Right cardiac atrium (tissue), 5 donors: ENCODE measurements at places on chromosomes 13 and 19. TPM values are rescaled to one million over a fixed set of nuclear protein-coding genes. Genes with fewer than 3 reads are reported as not detected.
A peak's percentile ranks its signal among the peaks of the same experiment; 100 is the strongest.

The ZNF480 gene
- total RNA-seq: 17.3 TPM

The AP1M2 gene
- total RNA-seq: not detected

The PSG11 gene
- not detected for total RNA-seq

DNA sequence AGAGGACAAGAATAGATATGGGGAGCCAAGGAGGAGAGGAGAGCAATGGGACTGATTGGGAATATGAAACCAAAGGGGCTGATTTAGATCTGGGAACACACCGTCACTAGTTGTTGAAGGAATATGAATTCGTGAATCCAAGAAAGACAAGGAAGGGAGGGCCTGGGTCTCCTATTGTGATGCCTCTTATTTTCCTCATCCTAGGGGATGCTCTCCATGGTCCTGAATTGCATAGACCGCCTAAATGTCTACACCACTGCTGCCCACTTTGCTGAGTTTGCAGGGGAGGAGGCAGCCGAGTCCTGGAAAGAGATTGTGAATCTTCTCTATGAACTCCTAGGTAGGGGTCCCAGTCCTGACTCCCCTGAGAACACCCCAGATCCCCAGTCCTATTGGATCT, 21.5 kb downstream of the RYR1 start:
- no peak for DNase-seq

DNA sequence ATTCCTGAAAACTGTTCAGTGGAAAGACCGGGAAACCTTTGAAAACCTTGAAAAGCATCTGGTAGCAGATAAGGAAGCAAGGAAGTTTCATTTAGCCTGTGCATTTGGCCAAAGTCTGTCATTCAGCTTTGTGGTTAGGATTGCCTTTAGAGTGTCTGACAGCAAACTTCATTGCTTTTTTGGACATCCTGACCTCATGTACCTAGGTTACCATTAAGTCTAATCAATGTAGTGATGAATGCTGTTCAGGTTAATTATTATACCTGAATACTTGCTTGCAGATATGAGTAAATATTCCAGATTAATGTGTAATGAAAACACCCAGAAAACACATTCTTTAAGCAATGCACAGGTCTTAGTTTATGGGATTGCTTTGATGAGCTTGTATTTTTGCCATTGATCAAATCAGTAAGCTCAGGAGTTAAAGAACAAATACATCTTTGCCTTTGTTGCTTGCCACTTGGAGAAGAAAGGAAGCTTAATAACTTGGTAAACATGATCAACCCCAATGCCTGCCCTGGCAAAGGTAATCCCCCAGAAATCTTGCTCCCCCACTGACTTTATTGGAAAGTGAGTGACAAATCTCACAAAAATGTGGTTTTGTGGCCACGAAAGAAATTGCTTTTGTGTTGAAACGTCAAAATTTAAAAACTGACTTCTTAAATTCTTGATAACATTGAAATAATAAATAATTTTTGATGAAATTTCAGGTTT, 87.4 kb downstream of the SLC15A1 start:
- DNase-seq: no peak

DNA sequence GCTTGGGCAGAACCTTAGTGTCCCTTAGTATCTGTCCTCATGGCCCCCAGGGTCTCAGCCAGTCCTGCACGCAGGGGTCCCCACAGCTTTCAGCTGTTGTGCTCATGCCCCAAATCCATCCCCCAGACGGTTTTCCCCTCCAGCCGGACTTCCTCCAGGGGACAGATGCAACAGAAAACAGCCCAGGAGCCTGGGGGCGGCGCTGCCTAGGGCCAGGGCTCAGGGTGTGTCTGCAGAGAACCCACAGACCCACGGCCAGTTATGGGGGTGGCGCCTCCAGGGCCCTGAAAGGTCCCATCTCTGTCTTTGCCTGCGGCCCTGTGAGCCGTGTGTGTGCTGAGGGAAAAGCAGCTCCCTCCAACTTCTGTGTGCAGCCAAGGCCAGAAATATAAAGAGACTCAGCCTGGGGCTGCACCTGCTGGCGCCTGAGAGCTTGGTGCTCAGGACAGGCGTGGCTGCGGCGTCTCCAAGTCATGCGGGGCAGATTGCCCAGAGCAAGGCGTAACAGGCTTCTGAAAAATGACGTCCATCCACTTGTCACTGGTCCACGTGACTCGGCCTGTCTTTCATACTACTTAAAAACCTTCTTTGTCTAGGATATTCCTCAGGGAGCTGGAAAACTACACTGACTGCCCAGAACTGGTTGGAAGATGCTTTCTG, 22.1 kb upstream of the F7 start:
- peak; percentile 86 for DNase-seq

- DNase-seq: no peak
These were observed 36.0 kb downstream of the KCTD15 start for GRCh38 chr19:33832633-33833032.
